Glutamatergic neuron (in vitro differentiated cells): ENCODE measurements at places on chromosomes 6 and 20. TPM values are rescaled to one million over a fixed set of nuclear protein-coding genes. Genes with fewer than 3 reads are reported as not detected.

DNA sequence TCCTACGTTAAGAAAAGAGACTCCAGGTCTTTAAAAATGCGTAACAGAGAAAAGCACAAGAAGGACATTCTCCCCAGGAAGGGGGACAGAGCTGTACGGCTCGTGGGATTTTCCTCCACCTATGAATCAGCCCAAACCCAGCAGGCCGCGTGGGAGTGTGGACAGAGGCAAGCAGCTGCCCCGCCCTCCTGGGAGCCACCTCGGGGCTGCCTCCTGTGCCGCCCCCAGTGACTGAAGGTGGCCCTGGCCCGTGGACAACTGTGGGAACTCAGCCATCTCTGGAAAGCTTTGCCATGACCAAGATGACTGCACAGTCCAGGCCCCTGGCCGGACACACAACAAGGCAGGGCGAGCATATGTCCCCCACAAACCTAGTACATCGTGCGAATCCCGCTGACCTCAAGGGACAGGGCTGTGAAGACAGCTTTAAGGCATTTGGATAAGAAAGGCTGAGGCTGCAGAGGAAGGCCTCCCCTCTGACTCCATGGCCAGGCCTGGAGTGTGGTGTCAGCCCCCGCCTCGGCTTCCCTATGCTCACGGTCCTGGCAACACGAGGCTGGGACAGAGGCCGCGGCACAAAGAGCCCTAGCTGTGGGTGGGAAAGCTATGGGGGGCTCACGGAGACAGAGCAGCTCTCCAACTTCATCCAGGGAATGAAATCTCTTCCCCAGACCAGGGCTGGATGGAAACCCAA is 26.9 kb downstream of the PXDC1 start:
- no peak for DNase-seq

- no peak for DNase-seq
Observed at GRCh38 chr20:7610681-7611080, 329.6 kb downstream of the HAO1 start.

The MOG gene
- total RNA-seq: not detected

The MEP1A gene
- not detected for total RNA-seq

GRCh38 chr6:81690073-81690472 is 62.4 kb downstream of the TENT5A start:
- no peak for DNase-seq

The CFAP61 gene
- 5.0 TPM for total RNA-seq

DNA sequence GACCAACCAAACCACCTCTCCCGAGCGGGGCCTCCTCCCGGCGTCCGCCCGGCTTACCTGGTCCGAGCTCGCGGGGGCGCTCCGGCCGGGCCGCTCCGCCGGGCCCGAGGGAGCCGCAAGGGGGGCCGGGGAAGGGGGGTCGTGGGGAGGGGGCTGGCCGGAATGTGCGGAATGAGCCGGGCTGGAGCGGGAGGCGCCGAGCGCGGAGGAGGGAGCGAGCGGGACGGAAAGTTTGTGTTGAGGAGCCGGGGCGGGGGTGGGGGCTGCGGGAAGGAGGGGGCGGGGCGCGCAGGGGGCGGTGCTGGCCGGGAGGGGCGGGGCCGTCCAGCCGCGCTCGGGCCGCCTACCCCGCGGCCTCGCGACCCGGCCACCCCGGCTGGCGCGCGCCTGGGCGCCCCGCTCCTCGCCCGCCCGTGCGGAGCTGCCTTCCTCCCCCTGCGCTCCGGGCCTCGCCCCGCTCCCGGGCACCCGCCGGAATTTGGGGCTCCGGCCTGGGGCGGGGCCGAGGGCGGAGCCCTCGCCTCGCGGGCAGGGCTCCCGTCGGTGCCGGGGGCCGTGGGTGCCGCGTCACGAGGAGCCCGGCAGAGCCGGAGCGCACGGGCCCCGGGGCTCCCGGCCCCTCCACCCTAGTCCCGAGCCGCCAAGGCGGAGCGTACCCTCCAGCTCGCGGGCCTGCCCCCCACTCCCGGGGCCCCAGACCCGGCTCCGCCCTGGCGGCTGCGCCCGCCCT is at the start of gene TEAD3:
TEAD3 (minus strand) TSS at position 239 of the 730 bp plus-strand sequence.
- DNase-seq: peak; percentile 80

The MUCL3 gene
- total RNA-seq: not detected

DNA sequence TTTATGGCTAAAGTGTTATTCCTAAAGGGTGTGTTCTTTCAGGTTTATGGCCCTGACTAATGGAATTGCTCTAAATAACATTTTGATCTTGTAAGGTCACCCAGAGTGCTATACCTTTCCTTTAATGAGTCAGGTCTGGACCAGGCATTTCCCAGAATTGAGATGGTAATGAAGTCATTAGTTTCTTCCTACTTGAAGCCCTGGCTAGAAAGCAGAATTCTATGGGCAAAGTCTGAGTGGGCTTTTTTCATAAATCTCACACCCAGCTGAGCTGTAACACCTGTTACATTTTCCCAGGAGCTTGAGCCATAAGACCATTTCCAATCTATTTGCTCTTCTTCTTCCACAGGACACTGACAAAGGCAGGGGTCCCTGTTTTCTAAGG is 122.0 kb upstream of the ID4 start:
- no peak for DNase-seq

The XKR7 gene
- 284 TPM for total RNA-seq
